Activated effector memory CD4-positive, alpha-beta T cell treated with anti-CD3 and anti-CD28 coated beads, Interleukin-2, amount 50 U/mL, for 16 hours (primary cell): ENCODE measurements at places on chromosomes 7 and 10.
A peak's percentile ranks its signal among the peaks of the same experiment; 100 is the strongest.

- DNase-seq: no peak
Observed at GRCh38 chr7:117951285-117951684, 78.0 kb upstream of the CTTNBP2 start.

- no peak for DNase-seq
Observed at GRCh38 chr7:134724606-134725005, 54.8 kb upstream of the CALD1 start.

GRCh38 chr7:64871761-64872160 lies 31.3 kb upstream of the ZNF273 start:
- peak; percentile 43 for DNase-seq

DNA sequence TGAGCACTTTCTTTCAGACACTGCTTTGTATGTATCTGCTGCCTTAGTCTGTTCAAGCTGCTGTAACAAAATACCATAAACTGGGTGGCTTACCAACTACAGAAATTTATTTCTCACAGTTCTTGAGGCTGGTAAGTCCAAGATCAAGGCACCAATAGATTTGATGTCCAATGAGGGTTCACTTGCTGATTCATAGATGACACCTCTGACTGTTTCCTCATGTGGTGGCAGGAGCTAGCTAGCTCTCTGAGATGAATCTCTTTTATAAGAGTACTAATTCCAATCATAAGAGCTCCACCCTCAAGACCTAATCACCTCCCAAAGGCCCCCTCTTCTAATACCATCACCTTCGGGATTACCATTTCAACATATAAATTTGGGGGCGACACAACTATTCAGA lies 76.6 kb upstream of the ADO start:
- DNase-seq: no peak

DNA sequence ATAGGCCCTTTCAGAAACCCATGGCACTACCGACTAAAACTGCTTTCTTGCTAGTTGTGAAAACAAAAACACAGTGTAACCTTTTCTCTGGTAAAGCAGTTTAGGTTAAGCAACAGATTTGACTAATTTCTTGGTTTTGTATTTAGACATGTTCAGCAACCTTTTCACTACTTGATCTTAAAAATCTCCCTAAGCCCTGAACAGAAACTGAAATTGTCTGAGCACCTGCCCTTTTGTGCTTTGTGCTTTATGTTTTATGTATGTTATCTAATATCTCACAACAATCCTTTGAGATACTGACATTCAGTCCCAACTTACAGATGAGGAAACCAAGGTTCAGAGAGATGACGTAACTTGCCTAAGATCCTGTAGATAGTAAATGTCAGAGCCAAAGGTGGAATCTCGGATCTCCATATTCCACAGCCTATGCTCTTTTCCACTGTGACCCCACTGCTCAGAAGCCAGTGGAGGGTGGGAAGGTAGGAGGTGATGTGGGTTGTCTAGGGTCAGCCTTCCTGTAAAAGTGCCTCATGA lies 146.6 kb downstream of the LCOR start:
- no peak for DNase-seq

GRCh38 chr7:38102507-38102906 lies 75.5 kb upstream of the STARD3NL start:
- no peak for DNase-seq

GRCh38 chr10:3034616-3035015 lies 32.7 kb upstream of the PFKP start:
- no peak for DNase-seq

GRCh38 chr7:100437150-100438100 lies 1.1 kb upstream of the PPP1R35 start:
- no peak for DNase-seq

DNA sequence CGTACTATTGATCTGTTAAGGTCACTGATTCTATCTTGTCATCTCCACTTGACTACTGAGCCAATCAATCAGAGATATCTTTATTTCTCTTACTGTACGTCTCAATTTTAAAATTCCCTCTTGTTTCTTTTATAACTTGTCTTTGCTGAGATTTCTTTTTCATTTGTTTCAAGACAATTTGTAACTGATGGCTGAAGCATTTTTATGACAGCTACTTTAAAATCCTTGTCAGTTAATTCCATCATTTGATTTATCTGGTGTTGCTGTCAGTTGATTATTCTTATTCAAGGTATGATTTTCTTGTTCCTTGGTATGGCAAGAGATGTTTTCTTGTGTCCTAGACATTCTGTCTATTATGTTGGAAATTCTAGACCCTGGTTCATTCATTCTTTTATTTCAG lies 76.6 kb downstream of the TYW1B start:
- DNase-seq: no peak

DNA sequence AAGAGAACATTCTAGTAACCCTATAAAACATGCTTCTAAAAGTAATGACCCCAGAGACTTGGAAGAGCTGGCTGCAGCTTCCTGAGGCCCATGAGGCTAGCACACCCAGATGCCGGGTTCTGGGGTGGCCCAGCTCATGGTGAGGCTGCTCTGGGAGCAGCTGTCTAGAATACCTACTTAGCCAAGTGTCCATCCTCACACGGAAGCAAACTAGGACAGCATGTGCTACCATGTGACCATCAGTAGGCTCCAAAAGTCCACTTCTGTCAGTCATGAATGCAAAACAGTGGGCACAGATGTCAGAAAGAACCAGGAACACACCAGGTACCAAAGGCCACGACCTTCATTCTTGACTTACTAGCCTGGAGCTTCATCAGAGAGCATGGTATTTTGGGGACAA lies 32.4 kb downstream of the CTBP2 start:
- no peak for DNase-seq

GRCh38 chr7:14902589-14903067 lies at the start of gene DGKB:
Gene DGKB, minus strand, starts transcription at chr7:14902751.
- DNase-seq: no peak

DNA sequence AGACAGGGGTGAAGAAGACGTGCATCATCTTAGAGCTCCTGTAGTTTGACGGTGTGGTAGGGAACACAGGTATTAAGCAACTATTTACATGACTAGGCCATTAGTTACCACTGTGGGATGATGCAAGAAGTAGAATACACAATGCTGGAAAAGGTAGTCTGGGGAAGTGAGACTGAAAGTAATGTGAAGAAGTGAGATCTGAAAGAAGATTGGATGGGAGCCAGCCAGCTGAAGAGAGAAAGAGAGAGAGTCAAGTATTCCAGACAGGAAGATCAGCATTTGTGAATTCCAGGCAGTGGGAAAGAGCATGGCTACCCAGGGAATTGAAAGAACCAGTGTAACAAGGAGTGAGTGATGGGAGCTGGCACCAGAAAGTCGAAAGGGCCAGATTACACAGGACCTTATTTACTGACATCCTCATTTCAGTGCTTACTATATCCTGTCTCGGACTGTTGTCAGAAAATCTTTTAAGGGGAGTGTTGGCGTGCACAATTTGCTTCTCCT lies 4.0 kb upstream of the CFAP58 start:
- no peak for DNase-seq

GRCh38 chr7:33807779-33808482 lies 97.4 kb upstream of the BMPER start:
- no peak for DNase-seq

DNA sequence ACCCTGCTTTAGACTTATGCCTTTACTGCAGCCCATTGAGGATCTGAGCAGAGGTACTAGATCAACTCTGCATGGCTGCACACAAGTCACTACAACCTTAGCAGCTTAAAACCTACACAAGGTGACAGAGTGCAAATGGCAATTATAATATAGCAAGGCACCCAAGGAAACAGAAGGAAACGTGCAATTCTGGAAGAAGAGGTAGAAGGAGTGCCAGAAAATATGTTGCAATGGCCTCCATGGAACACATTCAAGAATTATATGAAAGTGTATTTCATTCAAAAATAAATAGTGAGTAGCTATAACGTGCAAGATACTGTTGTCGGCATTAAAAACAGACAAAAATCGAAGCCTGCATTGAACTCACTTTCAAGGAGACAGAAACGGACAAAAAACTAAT lies 2.9 kb upstream of the AKR1C8 start:
- DNase-seq: no peak

DNA sequence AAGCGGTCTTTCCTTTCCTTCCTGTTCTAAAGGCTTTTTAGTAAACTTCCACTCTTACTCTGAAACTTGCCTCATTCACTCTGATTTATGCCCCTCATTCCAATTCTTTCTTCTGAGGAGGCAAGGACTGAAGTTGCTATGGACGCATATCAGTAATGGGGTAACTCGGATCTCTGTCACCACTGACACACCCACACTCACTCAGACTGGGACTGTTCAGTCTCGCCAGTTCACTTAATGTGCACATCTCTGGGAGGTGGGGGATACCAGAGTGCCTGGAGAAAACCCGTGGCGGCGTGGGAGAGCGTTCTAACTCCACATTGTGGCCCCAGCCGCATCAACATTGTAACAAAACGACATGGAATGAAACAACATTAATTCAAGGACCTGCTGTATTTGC lies 1139.3 kb upstream of the CELF2 start:
- no peak for DNase-seq
